ENCODE measurements at places on chromosomes 5 and 9.

GRCh38 chr5:131262953-131263541 lies 806 bp upstream of the CDC42SE2 start:
- DNase-seq, result no peak

DNA sequence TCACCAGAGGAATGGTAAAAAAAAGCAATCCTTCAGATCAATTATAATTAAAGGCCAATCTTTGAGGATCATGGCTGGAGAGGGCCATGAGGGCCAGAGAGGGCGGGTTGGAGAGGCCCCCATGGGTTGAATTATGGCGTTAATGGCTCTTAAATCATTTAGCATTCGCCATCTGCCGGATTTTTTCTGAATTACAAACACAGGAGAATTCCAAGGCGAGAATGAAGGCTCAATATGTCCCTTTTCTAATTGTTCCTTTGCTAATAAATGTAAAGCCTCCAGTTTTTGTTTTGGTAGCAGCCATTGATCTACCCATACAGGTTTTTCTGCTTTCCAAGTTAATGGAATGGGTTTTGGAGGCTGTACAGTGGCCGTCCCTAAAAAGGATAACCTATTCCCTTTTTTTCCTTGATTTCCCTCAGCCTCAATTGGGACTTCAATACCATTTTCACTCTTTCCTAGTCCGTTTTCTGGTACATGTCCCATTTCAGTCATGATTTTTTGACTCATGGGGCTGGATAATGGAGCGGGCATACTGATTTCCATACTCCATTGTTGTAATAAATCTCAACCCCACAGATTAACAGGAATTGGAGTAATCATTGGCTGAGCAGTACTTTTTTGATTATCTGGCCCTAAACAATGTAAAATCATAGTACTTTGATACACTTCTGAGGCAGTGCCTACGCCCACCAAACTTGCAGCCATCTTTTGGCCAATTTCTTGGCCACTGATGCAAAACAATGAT lies 6.7 kb upstream of the TMEM141 start:
- peak; percentile 43 for DNase-seq

DNA sequence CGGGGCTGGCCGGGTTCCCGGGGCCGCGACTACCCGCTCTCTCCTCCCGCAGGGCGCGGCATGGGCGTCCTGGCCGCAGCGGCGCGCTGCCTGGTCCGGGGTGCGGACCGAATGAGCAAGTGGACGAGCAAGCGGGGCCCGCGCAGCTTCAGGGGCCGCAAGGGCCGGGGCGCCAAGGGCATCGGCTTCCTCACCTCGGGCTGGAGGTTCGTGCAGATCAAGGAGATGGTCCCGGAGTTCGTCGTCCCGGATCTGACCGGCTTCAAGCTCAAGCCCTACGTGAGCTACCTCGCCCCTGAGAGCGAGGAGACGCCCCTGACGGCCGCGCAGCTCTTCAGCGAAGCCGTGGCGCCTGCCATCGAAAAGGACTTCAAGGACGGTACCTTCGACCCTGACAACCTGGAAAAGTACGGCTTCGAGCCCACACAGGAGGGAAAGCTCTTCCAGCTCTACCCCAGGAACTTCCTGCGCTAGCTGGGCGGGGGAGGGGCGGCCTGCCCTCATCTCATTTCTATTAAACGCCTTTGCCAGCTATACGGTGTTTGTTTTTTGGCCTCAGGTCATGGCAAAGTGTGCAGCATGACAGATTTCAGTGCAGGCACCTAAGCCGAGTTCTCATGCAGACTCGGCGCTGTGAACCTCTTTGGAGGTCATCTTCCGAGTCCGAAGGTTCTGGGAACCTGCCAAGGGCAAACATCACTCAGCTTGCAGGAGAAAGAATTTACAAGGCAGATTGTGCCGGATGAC lies 516 bp downstream of the MRPL41 start:
- DNase-seq, result no peak

- DNase-seq, result no peak
These were observed 29.4 kb downstream of the OLFM1 start for GRCh38 chr9:135116881-135117280.

DNA sequence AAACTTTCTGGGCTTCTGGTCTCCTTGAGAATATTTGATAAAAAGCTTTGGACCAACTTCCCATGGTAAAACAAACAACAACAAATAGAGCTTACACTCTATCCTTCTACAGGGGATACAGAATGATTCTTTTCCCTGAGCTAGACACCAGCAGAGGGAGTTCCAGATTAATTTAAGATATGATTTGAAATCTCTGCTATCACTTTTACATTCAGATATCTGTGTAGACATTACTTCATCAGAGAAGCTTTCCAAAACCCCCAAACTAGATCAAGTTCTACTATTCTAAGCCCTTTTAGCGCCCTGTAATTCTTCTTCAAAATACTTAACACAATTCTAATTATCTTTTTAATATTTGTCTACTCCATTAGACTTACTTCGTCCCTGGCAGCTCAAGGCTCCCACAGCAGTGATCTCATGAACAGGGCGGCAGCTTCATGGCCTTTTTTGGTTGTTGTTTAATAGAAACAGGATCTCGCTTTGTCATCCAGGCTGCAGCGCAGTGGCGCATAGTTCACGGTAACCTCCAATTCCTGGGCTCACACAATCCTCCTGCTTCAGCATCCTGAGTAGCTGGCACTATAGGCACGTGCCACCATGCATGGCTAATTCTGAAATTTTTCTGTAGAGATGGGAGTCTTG lies 955 bp upstream of the GALNT12 start:
- no peak for DNase-seq

DNA sequence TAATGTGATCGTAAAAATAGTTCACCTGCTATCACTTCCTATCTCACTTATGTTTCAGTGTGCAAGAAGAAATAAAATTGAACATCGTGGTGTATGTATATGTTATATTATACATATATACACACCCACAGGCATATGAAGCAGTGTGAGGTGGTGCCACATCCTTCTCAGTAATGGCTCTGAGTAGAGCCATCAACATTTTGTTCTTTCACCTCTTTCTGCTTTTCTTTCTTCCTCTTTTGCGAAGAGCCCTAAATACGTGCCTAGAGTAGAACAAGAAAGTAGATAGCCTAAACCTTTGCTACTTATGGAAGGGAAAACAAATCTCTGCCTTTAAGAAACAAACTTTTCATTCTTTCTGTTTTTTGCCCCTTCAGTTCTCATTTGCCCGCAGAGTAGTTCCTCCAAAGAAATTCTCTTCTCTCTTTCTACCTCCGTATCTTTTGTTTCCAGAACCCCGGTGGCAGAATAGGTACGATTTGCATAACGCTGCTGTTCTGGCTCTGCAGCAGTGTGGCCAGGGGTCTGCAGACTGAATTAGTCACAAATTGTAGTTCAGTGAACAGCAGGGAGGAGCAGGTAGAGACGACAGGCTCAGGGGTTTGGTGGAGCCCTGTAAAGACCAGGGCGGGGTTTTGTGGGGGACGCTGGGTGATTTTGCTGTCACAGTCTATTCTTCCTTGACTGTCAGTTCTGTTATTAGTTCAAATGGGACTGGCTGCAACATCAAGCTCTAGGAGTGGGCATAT lies 40.5 kb upstream of the PJA2 start:
- no peak for DNase-seq

DNA sequence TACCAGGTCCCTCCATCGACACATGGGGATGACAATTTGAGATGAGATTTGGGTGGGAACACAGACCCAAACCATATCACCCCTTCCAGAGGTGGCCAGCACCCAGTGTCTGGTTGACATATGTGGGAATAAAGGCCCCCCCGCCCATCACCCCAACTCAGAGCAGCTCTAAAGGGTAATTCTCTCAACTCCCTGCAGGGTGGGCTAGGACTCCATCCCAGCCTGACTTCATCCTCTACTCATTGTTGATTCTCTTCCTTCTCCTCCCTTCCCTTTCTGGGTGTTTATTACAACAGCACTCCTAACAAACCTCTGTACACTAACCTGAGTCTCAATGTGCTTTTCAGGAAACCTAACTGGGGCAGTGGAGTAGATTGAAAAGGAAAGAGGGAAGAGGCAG lies 339.9 kb downstream of the ACTL7B start:
- no peak for DNase-seq

DNA sequence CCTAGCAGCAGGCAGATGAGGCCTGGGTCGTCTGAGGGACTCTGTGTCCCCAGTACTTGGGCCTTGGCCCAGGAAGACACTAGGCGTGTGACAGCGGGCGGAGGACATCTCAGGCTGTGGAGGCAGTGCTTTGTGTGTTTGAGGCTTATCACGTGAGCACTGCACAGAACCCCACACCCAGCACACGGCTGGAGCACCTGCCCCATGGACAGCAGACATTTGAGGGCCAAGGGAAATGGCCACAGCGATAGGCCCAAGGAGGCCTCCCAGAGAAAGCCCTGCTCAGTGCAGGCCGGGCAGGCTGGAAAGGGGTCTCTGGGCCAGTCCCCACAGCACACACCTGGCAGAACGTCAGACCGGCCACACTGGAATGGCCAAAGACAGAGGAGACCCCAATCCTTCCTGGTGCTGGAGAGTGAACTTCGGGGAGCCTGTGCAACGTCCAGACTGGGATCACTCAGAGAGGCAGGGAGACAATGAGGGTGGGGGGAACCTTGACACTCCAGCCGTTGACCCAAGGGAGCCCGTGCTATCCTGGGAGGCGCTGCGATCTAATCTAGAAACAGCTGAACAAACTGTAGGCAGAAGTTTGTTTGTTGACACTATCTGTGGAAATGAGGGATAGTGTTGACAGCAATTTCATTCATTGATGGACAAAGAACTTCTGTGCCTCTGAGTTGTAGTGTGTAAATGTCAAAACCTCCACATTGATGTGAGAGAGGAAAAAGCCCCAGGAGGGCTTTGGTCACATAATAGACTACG lies 19.6 kb upstream of the FLT4 start:
- DNase-seq, result no peak

DNA sequence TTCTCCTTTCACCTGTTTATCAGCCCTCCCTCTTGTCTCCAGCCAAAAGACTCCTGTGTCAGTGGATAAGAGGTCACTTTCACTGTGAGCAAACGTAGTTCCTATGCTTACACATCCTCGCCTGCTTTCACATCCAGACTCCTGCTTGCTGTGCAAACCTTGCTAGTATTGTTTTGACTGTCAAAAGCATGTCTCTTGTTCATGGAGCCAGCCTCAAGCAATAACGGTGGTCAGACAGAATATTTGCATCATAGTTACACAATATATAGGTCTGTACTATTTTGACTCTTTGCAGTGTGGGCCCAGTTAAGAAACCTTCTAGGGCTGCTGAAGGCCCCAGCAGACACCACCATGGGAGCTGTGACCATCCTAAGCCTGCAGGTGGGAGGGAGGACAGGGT lies 420.0 kb downstream of the SEMA5A start:
- DNase-seq, result no peak

Measured in CD4-positive, alpha-beta T cell treated with Interleukin-12 subunit alpha and Interleukin-12 subunit beta, for 1 hour (primary cell).